ENCODE measurements at places on chromosomes 16 and 17.

GRCh38 chr16:56732366-56732765 lies 2.4 kb downstream of the NUP93 start:
- DNase-seq: no peak

- DNase-seq: peak; percentile 54
These were observed 10.2 kb upstream of the CENPT start for GRCh38 chr16:67857547-67858233.

GRCh38 chr16:89565256-89565505 lies 4.7 kb downstream of the RPL13 start:
- DNase-seq: no peak

DNA sequence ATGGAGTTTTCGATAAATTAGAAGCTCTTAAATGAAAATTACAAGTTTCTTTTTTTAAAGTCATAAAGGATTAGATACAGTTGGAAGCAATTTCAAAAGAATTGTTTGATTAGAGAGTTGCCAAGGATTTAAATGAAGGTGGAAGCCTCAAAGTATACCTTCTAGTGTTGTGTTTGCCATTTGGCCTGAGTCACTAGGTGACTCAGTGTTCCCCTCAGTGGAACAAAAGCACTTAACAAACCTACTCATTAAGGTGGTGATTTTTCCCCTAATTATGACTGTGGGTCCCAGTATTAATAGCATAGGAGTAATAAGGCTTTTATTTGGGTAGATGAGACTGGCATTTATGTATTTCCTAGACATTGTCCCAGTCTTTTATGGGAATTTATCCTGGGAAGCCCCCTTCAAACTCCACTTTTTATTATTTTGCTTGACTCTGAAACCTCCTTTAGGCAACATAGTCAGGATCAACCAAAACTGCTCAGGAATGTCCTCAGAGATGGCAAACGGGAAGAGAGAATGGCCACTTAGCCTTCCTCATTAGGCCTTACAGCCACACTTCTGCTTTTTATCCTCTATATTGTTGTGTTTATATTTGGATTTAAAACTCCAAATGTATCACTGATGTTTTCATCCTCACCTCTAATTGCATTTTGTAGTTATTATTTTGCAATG lies 161.0 kb downstream of the FTO start:
- no peak for DNase-seq

DNA sequence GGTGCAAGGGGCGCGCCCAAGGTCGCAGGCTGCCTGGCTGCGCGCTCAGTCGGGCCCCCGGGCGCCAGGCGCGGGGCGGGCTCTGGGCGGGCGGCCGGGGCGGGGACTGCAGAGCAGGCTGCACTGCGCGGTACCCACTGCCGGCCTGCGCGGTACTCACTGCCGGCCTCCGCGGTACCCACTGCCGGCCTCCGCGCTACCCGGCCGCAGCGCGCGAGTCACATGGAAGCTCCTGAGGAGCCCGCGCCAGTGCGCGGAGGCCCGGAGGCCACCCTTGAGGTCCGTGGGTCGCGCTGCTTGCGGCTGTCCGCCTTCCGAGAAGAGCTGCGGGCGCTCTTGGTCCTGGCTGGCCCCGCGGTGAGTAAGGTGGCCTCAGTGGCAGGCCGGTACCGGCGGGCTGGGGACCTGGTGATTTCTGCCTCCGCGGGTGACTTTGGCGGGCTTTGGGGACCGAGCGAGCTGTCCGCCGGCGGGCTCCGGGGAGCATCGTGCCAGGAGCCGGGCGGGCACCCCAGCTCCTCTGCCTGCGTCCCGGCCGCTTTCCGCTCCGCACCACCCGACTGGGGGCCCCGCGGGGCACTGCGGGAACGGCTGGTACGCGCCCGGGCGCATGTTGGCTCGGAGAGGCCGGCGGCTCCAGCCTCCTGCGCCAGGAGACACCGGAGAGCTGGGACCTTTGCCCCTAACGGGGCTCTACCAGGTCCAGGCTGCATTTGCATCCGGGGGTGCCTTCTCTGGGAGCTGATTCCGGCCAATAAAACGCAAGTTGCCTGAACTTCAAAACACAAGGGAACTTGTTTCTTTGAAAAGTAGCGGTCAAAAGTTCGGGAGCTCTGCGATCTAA lies at the start of gene SLC47A1:
SLC47A1 (plus strand) TSS at position 137 of the 844 bp plus-strand sequence; CDS start at position 223, 86 bp downstream.
- DNase-seq: no peak

DNA sequence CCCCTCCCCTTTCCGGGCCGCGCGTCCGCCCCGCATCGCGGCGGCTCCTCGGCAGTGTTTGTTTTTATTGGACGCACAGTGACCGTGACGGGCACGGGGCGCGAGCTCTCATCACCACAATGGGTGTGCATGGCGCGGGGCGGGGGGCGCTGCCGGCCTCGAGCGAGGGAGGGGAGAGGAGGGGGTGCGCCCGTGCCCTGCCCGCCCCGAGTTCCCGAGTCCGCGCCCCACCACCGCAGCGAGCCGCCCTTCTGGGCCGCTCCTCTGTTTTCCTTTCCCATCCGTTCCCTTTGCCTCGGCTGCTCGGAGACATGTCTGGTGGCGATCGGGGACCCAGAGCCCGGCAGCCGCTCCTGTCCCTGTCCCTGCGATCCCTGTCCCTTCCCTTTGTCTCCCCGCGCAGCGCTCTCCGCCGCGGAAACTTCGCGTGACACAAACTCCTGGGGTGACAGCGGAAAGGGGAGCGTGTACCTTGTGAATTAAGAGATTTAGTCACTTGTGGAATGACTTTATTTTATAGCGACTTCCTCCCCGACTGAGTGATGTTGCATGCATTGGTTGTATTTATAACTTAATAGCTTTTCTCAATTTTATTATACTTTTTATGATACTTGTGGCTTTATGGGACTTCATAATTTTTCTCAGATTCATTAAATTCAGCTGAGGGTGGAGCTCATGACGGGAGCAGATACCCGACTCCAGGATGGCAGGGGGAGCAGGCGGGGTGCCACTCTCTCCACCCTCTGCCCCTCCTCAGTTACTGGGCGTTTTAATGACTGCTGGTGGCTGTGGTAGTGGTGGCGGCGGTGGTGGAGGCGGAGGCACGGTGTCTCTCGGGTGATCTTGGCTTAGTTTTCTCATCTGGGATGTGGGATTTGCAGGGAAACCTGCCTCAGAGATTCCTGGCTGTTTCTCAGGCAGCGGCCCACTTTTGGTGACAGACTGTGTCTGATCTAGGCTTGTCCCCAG lies 40.8 kb downstream of the MRM1 start:
- no peak for DNase-seq

- no peak for DNase-seq
These were observed 255.8 kb downstream of the CDH11 start for GRCh38 chr16:64866021-64866420.

DNA sequence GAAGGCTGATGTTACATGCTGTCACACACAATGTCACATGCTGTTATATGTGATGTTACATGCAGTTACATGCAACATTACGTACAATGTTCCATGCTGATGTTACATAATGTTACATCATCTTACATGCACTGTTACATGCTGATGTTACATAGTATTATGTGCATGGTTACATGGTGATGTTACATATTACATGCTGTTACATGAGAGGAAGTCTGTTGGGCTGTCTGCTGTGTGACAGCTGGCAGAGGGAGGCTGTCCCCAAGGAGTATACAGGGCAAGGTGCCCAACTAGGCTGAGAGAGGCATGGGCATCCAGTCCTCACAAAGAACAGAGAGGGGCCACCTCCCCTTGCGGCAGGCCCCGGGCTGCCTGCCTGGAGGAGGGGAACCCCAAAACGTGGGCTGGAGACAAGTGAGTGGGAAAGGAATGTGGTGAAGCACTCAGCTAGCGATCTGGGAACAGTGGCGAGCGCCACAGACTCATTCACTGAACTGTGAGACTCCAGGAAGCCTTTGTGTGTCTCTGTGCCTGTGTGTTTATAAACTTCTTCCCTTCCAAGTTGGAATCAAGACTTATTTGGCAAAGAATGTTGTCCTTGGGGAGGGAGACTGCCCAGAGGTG lies 30.6 kb downstream of the TMEM92 start:
- no peak for DNase-seq

- no peak for DNase-seq
These were observed at the start of gene RHBDL3 for GRCh38 chr17:32265192-32265923. Gene RHBDL3, plus strand, starts transcription at chr17:32265832. Its CDS starts 358 bp downstream, at chr17:32266190.

- DNase-seq: no peak
These were observed 224.2 kb upstream of the IRX3 start for GRCh38 chr16:54510685-54511221.

DNA sequence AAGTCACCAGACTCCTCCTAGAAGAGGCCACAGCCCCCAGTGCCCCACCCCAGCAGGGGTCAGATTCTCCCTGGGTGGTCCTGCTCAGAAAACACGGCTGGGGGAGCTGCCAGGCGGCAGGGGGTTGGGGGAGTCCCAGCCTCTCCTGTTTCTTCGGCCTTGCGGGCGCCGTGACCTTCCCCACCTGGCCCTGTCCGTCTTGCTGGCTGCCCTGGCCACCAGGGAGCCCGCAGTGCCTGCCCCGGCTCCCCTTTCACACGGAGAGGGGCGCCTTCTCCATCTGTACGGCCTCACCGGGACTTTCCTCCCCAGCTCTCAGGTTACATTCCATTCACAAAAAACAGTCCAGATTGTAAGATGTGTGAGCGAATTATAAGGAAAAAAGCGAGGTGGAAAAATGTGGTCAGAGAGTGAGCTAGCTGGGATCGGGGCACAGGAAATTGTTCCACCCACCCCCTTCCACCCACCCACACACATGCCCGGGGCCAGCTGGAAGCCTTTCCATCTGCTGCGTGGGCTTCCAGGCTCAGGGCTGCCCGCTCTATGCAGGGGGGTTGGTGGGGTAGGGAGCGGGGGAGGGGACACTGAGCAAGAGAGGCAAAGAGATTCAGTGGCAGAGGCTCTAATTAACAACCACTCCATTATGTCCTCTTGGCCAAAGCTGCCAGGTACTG lies 14.6 kb upstream of the CIBAR2 start:
- DNase-seq: no peak

- no peak for DNase-seq
These were observed 35.4 kb downstream of the ACTG1 start for GRCh38 chr17:81477173-81477572.

DNA sequence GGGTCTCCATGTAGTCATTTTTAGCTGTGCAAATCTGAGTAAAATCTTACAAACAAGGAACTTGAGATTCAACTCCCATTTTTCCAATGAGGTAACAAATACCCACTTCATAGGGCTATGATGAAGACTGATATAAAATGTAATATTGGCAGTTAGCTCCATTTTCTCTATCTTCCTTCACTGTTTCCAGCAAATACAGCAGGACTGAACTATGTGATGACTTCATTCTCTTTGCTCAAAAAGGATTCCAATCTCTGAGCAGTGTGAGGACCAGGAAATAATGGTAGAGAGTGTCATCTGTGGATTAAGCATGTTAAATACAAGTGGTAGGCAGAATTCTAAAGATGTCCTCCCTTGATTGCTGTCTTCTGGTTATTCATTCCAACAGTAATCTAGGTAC lies 18.3 kb downstream of the RND2 start:
- DNase-seq: no peak

- no peak for DNase-seq
These were observed 54.8 kb upstream of the MTMR4 start for GRCh38 chr17:58569196-58569595.

- no peak for DNase-seq
These were observed 735 bp downstream of the LSM12 start for GRCh38 chr17:44065668-44066203.

DNA sequence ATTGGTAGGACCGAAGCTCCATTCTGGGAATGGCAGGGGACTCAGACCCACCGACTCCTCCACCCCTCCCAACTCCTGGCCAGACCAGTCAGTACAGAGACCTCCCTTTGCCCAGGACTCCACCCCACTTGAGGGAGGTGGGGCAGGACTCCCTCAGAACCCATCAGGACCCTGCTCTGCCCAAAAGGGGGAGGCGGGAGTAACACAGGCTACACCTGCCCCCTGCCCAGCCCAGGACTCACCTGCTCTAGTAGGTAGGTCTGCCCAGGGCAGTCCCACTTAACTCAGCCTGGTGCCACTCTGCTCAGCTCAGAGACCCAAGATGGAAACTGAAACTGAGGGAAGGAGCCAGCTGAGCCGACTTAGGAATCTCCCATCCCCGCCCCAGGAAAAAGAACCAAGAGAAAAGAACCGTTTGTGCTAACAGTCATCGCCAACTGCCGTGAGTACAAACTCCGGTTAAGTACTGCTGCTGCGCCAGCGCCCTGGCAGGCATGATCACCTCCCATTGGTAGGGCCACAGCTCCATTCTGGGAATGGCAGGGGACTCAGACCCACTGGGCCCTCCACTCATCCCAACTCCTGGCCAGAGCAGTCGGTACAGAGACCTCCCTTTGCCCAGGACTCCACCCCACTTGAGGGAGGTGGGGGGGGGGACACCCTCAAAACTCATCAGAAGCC lies 503 bp downstream of the DHX58 start:
- DNase-seq: peak; percentile 39

GRCh38 chr16:11499295-11500089 lies 87.2 kb downstream of the LITAF start:
- no peak for DNase-seq

DNA sequence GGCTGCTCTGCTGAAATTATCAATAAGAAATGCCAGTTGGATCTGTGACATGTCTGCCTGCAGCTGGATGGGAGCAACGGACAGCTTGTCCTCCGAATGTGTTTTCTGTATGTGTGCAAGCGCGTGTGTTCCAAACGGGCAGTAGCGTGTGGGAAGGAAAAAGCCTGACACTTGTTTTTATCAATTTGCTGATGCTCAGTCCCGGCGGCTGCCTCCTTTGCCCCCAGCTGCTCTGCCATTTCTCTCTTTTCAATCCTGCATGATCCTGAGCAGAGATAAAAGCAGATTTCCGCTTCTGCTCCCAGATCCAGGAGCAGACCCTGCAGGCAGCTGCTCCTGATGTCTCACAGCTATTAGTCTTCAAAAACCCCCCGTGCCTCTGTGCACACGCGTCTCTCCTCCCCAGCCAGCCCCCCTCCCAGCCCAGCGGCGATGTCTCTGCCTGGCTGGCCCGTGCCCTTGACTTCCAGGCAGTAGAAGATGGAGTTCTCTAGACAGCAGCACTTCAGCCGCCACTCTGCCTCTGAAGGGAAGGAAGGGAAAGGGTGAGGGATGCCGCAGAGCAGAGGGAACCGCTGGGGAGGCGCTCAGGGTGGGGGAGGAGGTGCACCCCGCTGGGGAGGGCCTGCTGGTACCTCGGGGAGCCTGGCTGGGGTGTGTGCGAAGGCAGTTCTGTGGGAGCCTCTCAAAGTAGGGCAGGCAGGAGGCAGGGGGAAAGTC lies 4.1 kb downstream of the PRCD start:
- no peak for DNase-seq

- DNase-seq: no peak
These were observed 9.9 kb upstream of the KRT19 start for GRCh38 chr17:41537990-41538389.

- DNase-seq: no peak
These were observed 37.7 kb upstream of the CCDC182 start for GRCh38 chr17:57782647-57783337.

GRCh38 chr16:11560701-11561453 lies 25.8 kb downstream of the LITAF start:
- peak; percentile 86 for DNase-seq

- no peak for DNase-seq
These were observed 7.8 kb upstream of the EVI2A start for GRCh38 chr17:31329221-31329620.
